ENCODE measurements at places on chromosomes 7 and 10.

DNA sequence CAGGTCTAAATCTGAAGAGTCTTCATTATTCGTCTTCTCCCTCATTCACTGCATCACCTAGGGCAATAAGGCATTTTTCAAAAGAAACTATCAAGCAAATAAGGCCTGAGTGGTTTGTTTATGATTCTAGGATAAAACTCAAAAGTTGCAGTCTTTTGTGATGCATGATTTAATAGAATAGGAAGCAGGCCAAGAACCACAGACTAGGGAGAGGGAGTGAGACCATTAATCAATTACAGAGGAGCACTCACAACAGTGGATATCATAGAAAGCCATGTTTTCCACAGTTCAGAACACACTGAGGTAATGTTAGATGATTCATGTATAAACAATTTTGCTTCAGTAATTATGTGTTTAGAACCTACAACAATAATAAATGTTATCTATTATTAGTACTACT is 87.8 kb upstream of the LRRTM3 start:
- peak; percentile 36 for DNase-seq

DNA sequence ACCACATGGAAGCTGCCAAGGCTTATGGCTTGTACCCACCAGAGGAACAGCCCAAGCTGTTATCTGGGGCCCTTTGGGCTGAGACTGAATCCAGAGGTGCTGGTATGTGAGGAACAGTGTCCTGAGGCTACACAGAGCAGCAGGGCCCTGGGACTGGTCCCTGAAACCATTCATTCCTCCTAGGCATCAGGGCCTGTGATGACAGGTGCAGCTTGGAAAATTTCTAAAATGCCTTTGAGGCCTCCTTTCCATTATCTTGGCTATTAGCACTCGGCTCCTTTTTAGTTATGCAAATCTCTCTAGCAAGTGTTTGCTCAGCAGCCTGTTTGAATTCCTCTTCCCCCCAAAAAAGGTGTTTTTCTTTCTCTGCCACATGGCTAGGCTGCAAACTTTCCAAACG is 1151.7 kb upstream of the LRRN3 start:
- DNase-seq = no peak

- no peak for DNase-seq
Observed at GRCh38 chr7:6167004-6167551, 105.3 kb downstream of the CYTH3 start.

- DNase-seq = no peak
Observed at GRCh38 chr7:154598396-154598795, 404.5 kb downstream of the PAXIP1 start.

DNA sequence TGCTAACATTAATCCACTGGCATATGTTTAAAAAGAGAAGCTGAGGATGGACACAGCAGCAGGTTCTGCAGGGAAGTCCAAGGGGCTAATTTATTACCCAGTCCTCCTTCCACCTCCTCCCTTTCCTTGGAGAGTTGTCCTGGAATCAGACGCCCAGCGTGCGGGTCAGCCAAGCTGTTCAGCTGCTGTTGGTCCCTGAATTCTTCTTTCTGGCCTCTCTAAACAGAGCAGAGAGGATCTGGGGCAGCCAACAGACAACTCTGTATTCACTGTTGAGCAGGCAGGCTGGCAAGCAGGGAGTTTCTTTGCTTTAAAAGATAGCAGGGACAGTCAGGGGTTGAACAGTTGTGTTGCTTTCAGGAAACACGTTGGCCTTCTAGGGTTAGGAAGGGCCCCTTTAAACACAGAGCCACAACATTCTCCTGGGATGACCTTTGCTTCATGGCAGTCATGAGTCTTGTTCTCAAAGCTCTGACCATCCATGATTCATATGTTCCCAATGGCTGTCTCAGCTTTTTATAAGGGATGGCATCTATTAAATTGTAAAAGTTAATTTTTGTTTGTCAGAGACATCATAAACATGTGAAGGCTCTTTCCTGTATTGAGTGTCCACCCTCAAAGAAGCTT is 217.0 kb downstream of the CREB5 start:
- peak; percentile 12 for DNase-seq

DNA sequence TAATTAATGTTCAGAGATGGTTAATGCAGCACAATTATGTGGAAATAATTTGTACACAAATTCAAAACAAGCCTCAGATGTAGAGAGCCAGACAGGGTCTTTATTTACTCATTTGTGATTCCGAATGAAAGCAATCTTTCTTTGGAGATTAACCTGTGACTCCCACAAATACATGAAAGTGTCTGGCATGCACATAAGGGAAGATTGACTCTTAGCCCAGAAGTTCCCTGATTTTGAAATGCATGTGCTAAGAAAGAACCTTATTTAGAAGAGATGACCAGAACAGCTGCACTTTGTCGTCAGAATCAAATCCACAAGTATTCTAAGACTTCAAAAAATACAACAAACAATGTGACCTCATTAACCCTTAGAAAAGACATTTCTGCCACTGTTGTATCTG is 45.1 kb downstream of the RNLS start:
- DNase-seq = no peak

DNA sequence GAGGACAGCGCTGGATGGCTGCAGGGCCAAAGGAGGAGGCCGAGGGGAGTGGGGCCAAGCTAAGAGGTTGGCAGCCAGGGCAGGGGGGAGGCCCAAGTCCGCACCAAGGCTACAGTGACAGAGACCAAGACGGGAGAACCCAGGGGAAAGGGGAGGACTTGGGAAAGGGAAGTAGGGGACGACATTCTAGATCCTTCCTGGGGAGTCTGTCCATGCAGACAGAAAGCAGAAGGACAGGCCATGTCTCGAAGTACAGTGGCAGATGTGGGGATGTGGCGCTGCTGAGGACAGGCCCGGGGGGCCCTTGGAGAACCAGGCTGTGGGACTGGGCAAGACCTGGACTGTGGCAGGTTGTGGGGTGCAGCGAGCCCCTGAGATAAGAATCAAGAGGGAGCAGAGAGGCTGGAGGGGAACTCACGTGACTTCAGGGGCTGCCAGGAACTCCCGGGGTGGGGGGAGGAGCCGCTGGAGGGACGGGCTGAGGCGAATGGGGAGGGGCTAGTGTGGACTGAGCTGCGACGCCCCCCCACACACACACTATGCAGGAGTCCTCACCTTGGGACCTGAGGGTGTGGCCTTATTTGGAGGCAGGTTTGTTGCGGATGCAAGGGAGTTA is 68.5 kb upstream of the TNRC18 start:
- no peak for DNase-seq

- no peak for DNase-seq
Observed at GRCh38 chr7:151426441-151426903, 13.5 kb downstream of the CRYGN start.
